ENCODE measurements at places on chromosomes 12 and 14. TPM values are rescaled to one million over a fixed set of nuclear protein-coding genes. Genes with fewer than 3 reads are reported as not detected.

DNA sequence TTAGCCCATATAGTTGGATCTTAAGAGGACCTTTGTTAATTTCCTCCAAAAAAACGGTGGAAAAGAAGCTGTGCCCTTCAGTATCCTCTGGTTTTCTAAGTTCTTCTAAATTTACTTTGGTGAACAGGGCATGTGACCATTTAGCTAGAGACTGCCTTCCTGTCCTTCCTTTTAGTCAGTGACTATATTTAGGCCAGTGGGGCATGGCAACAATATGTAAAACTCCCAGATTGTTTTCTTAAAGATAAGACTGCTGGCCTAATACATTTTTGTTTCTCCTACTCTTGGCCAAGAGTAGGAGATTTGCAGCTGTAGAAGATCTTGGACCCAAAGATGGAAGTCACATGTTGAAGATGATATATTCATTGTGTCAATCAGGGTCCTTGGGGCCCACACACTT lies 325.1 kb upstream of the DCN start:
- no peaks in the 10 kb centered on the region for H3K4me1 ChIP-seq
- H3K27ac ChIP-seq, result no peak overlapping the region
- H3K4me3 ChIP-seq, result no peak overlapping the region
- DNase-seq, result no peak

- peaks cover 62% of the 10 kb centered on the region for H3K4me1 ChIP-seq
- peaks cover 10% of the 10 kb centered on the region for H3K36me3 ChIP-seq
- DNase-seq, result no peak
- H3K27me3 ChIP-seq, result no peaks in the 10 kb centered on the region
- no peak overlapping the region for H3K4me3 ChIP-seq
Observed at GRCh38 chr12:68234140-68234539, 8.5 kb upstream of the IL26 start.

DNA sequence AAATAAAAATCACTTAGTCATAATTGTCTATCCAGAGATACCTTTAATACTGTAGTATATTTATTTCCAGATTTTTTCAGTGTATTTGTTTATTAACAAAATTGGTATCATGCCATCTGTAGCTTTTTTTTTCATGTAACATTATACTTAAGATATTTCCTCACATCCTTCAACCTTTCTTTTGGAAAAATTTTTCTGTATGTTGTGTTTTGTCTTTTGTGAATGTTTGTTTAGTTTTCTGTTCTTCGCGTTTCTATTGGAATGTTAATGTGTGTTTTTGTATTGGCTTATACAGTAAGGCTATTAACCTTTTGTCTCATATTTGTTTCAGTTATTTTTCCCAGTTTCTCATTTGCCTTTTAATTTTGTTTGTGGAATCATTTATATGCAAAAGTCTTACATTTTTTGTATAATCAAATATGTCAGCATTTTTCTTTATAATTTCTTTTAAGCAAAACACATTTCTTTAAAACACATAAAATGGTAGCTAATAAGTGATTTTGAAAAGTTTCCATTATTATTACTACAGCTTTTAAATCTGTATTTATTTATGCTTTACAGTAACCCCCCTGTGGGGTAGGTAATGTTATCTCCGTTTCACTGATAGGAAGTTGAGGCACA lies 433.7 kb downstream of the RAD51B start:
- no peaks in the 10 kb centered on the region for H3K27me3 ChIP-seq
- no peaks in the 10 kb centered on the region for H3K36me3 ChIP-seq
- no peak overlapping the region for H3K4me3 ChIP-seq
- no peak overlapping the region for H3K27ac ChIP-seq
- no peak for DNase-seq

GRCh38 chr14:23828616-23829015 lies 125.0 kb upstream of the DHRS4 start:
- H3K36me3 ChIP-seq, result no peaks in the 10 kb centered on the region
- H3K4me3 ChIP-seq, result no peak overlapping the region
- no peak for DNase-seq
- H3K27ac ChIP-seq, result no peak overlapping the region
- H3K27me3 ChIP-seq, result peaks cover 3% of the 10 kb centered on the region
- no peaks in the 10 kb centered on the region for H3K4me1 ChIP-seq

DNA sequence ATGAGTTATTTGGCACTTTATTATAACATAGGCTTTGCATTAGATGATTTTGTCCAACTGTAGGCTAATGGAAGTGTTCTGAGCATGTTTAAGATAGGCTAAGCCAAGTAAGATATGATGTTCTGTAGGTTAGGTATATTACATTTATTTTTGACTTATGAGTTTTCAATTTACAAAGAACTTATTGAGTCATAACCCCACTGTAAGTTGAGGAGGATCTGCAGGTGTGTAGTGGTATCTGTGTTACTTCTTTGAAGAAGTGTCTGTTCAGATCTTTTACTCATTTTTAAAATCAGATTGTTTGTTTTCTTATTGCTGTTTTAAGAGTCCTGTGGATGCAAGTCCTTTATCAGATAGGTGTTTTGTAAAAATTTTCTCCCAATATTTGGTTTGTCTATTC lies 329.2 kb downstream of the RAD51B start:
- no peaks in the 10 kb centered on the region for H3K4me1 ChIP-seq
- H3K27me3 ChIP-seq, result no peaks in the 10 kb centered on the region
- no peak overlapping the region for H3K27ac ChIP-seq
- H3K4me3 ChIP-seq, result no peak overlapping the region

DNA sequence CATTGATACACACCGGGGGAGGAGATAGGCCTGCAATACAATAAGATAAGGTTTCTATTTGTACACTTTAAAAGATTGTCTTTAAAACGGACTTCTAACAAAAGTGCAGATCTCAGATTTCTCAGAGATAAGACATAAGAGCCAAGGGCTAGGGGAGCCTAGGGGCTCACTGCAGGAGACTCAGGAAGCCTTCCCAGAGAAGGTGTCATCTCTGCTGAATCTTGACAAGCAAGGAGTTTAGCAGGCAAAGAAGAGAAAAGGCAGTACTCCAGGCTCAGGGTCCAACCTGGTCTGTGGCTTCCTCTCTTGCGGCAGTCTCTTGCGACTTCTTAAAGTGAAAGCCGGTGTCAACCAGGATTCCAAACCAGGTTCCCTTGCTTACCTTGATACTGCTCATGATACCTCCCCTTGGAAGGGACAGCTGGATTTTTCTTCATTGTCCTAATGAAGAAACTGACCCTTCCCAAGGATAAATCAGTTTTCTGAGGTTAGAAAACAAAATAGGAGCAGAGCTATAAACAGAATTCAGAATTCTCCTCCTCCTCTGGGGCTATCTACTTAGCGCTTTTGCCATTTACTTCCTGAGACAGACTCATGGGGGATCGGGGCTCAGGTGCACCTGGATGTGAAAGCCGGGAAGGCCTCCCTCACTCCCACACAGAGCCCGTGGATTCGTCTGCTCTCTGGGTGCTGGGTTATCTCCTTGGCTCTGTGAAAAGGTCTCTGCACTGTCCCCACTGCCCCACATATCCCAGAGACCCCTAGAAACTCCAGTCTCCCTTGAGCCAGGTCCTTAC lies 1.7 kb upstream of the SCNN1A start:
- H3K27ac ChIP-seq, result no peak overlapping the region
- peaks cover 29% of the 10 kb centered on the region for H3K4me1 ChIP-seq
- DNase-seq, result peak; percentile 68
- peak overlapping the region; percentile 16 for H3K4me3 ChIP-seq
- H3K27me3 ChIP-seq, result peaks cover 20% of the 10 kb centered on the region

DNA sequence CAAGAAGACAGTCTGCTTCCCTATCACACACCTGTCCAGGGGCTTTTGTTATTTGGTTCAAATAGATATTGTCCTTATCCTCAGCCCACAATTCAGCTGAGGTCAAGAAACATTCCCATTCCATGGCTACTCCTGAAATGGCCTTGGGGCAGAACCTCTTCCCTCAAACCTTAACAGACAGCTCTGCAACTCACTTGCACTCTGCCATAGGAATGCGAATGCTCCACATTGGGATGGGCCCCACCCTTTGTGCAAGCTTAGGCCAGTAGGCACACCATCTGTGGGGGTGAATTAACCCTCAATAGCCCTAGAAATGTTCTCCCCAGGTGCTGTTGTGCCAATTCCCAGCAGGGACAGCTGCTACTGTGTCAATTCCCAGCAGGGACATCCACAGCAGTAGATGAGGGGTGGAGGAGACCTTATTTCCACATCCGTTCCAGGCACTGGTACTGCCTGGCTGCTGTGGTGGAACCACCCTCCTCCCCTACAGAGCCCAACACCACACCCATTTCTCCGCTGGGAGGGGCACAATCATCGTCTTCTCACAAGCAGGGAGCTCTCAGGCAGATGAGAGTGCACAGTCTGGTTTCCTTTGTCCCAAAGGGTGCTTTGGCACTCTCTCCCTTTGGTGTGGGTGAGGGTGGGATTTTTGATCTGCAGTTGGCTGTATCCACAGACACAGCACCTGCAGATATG lies 42.3 kb upstream of the GLIPR1 start:
- no peak overlapping the region for H3K27ac ChIP-seq
- no peaks in the 10 kb centered on the region for H3K36me3 ChIP-seq
- peak; percentile 75 for DNase-seq
- peaks cover 7% of the 10 kb centered on the region for H3K27me3 ChIP-seq

SMOC1 gene
- not detected for total RNA-seq

NOVA1 gene
- not detected for total RNA-seq

NFE2 gene
- total RNA-seq, result not detected

CLBA1 gene
- total RNA-seq, result 2.5 TPM

STYK1 gene
- total RNA-seq, result not detected

ADAMTS20 gene
- total RNA-seq, result not detected
